Spleen (tissue), 13 donors: ENCODE measurements at places on chromosomes 13 and 19. TPM values are rescaled to one million over a fixed set of nuclear protein-coding genes. Genes with fewer than 3 reads are reported as not detected.

The AP2S1 gene
- 65.8 TPM for total RNA-seq

The KCNK6 gene
- total RNA-seq = 20.2 TPM

DNA sequence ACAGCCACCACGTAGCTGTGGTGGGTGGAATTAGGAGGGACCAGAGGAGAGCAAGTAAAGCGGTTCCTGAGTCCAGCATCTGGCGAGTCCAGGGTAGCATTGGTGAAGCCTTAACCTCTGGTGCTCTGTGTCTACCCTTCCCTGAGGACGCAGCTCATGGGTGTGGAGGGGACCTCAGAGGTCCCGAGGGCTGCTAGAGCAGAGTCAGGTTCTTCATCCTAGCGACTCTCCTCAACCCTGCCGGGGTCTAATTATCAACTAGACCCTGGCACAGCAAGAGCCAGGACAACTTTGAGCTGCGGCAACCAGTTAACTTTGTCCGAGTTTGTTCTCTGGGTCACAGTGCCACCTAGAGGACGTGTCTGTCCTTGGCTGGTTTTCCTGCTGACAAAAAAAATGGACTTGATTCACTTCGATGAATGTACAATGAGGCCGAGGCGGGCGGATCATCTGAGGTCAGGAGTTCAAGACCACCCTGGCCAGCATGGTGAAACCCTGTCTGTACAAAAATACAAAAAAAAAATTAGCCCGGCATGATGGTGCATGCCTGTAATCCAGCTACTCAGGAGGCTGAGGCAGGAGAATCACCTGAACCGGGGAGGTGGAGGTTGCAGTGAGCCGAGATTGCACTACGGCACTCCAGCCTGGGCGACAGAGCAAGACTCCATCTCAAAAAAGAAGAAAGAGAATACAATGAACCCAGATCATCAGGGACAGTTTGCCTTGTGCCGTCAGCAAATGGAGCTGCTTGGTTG lies 25.0 kb downstream of the TSSK6 start:
- peaks cover 62% of the 10 kb centered on the region for H3K4me1 ChIP-seq
- no peaks in the 10 kb centered on the region for H3K27me3 ChIP-seq
- no peak overlapping the region for H3K4me3 ChIP-seq
- DNase-seq = peak; percentile 90

- H3K27me3 ChIP-seq = no peaks in the 10 kb centered on the region
- peak overlapping the region; percentile 72 for H3K4me3 ChIP-seq
- DNase-seq = no peak
- H3K36me3 ChIP-seq = peaks cover 13% of the 10 kb centered on the region
- peak overlapping the region; percentile 98 for H3K27ac ChIP-seq
These were observed 35.0 kb upstream of the NANOS3 start for GRCh38 chr19:13841962-13842290.

DNA sequence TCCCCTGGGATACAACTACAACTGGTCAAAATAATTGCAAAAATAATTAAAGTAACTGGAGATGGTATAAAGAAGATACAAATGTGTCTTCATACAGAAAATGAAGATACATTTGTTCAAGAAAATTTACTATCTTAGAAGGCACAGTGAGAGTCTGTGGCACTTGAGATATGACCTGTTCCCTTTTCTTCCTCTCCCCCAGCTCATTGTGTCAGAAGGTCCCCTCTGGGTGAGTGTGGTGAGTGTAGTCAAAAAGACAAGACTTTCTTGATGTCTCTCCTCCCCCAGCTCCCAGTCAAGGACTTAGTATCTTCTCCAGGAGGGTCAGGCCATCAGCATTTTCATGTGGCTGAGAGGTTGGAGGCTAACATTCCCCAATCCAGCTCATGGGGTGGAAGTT lies 51.7 kb downstream of the EDNRB start:
- H3K27ac ChIP-seq = no peak overlapping the region
- no peak for DNase-seq
- H3K27me3 ChIP-seq = no peaks in the 10 kb centered on the region
- H3K36me3 ChIP-seq = no peaks in the 10 kb centered on the region
- H3K4me3 ChIP-seq = no peak overlapping the region

DNA sequence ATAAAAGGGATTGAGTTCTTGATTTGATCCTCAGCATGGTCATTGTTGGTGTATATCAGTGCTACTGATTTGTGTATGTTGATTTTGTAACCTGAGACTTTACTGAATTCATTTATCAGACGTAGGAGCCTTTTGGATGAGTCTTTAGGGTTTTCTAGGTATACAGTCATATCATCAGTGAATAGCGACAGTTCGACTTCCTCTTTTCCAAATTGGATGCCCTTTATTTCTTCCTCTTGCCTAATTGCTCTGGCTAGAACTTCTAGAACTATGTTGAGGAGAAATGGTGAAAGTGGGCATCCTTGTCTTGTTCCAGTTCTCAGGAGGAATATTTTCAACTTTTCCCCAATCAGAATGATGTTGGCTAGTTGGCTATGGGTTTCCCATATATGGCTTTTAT lies 27.0 kb downstream of the POMP start:
- H3K4me1 ChIP-seq = no peaks in the 10 kb centered on the region
- H3K27me3 ChIP-seq = no peaks in the 10 kb centered on the region
- peaks cover 3% of the 10 kb centered on the region for H3K36me3 ChIP-seq
- no peak overlapping the region for H3K27ac ChIP-seq
- DNase-seq = no peak

GRCh38 chr13:84741253-84741652 lies 859.0 kb upstream of the SLITRK1 start:
- no peak overlapping the region for H3K4me3 ChIP-seq
- no peak overlapping the region for H3K27ac ChIP-seq
- H3K4me1 ChIP-seq = no peaks in the 10 kb centered on the region
- no peak for DNase-seq

- no peak for DNase-seq
- no peak overlapping the region for H3K4me3 ChIP-seq
- H3K4me1 ChIP-seq = peaks cover 13% of the 10 kb centered on the region
- no peaks in the 10 kb centered on the region for H3K27me3 ChIP-seq
- H3K36me3 ChIP-seq = peaks cover 100% of the 10 kb centered on the region
- H3K27ac ChIP-seq = peak overlapping the region; percentile 23
These were observed 8.3 kb downstream of the GTF3A start for GRCh38 chr13:27432611-27433210.
